ENCODE measurements at places on chromosomes 4 and X.

- no peak for DNase-seq
These were observed 32.5 kb downstream of the AKAP4 start for GRCh38 chrX:50168241-50168687.

- DNase-seq: no peak
These were observed 51.7 kb downstream of the SHROOM3 start for GRCh38 chr4:76486588-76487276.

DNA sequence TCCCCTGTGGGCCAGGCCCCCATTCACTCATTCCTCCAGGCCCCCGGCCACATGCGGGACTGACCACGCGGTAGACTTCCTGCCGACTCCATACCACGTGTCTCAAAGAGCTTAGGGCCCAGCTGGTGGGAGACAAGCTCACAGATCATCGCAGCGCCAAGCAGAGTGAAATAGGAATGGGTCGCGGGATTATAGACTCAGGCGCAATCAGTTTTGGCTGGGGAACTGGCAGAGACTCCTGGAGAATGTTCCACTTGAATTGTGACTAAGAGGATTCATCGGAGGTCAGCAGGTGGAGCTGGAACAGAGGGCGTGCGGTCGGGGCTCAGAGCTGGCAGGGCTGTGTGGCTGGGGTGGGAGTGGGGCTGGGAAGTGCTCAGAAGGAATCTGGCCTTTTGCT is 15.6 kb downstream of the ATP2B3 start:
- DNase-seq: no peak

DNA sequence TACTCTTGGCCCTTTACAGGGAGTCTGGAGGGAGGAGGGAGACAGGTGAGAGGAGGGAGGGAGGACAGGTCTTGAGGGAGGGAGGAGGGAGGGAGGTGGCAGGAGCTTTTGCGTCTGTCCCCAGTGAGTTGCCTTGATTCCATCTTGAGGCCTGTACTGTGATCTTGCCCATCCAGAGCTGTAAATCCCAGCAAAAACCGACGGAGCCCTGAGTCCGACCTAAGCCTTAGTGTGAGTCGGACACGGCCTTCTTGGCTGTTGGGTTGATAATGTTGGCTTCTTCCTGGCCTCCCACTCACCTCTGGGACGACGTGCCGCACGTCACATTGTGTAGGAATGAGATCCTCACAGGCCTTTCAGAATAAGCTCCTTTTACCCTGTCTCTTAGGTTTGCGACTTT is 72.5 kb downstream of the RGS12 start:
- DNase-seq: peak; percentile 2

DNA sequence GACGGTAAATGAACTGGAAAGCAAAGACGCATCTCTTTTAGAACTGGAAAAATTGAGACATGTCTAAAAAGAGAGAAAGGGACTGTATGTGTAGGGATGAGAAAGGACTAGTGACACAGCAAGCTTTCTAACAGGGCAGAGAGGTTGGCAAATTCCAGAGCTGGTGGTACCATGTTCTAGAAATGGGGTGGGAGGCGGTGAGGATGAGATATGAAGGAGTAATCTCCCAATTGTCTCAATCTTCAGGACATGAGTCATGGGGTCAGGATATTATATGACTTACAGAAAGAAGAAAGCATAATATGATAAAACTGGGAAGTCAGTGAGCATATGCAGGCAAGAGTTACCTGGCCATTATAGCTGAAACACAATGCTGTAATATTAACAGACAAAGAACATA is 14.2 kb downstream of the TAB3 start:
- DNase-seq: no peak

GRCh38 chr4:6183740-6184139 is 16.6 kb downstream of the JAKMIP1 start:
- no peak for DNase-seq

- DNase-seq: no peak
These were observed 2.7 kb downstream of the LEF1 start for GRCh38 chr4:108166038-108166437.

- DNase-seq: no peak
These were observed 5.0 kb downstream of the GTPBP6 start for GRCh38 chrX:313546-313945.

- DNase-seq: no peak
These were observed 15.8 kb downstream of the RNF212 start for GRCh38 chr4:1097553-1097952.

GRCh38 chr4:36758312-36759178 is 477.1 kb downstream of the DTHD1 start:
- DNase-seq: peak; percentile 10

DNA sequence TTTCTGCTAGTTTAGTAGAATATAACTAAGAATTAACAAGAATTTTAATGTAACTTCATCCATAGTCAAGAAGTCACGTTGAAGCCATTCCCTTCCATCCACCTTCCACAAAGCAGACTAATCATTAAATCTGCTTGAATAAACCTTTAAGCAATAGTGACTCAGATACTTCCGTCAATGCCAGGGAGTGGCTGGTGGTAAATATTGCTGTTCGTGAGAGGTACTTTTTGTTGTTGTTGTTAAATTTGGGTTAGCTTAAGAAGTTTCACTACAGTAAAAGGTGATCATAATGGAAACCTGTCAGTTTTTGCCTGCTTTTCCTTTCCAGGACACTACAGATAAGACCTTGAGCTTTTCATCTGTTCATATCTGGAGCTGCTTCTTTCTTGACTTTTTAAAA is 316.3 kb downstream of the TMA16 start:
- no peak for DNase-seq

GRCh38 chrX:130676861-130677260 is 226.1 kb downstream of the ENOX2 start:
- no peak for DNase-seq

GRCh38 chrX:69152417-69152841 is 12.8 kb downstream of the PJA1 start:
- no peak for DNase-seq

- DNase-seq: no peak
These were observed 89.4 kb upstream of the IL13RA1 start for GRCh38 chrX:118637997-118638396.

DNA sequence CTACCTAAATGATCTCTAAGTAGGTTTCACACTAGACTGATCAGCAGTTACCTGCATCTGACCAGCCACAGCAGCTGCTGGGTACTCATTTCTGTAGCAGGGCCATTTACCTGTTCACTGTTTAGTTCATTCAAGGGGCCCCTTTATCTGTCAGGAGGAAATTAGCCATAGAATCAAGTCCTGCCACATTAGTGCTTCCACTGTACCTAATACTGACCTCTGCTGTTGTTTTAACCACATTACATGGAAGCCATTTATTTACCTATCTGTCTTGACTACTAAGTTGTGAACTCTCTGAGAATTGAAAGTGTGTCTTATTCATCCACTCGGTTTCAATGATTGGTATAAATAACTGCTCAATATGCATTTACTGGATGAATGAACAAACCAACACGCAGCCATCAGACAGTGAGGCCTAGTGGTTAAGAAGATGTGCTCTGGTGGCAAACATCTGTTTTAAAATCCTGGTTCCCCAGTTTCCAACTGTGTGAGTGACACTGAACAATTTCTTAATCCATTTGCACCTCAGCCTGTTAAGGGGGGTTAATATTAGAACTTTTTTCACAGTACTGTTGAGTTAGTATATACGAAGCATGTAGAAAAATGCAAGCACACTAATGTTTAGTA is 30.0 kb upstream of the ANXA5 start:
- DNase-seq: peak; percentile 66

- DNase-seq: no peak
These were observed 88.6 kb downstream of the APBB2 start for GRCh38 chr4:41125558-41126311.

All from hepatocyte (in vitro differentiated cells).